NCI-H187 (cell line): ENCODE measurements at places on chromosomes 16 and 17.

- no peak for DNase-seq
Measured at GRCh38 chr16:49810831-49811230, 45.1 kb downstream of the ZNF423 start.

GRCh38 chr17:39011907-39012468 is 44.8 kb upstream of the FBXO47 start:
- DNase-seq = no peak

DNA sequence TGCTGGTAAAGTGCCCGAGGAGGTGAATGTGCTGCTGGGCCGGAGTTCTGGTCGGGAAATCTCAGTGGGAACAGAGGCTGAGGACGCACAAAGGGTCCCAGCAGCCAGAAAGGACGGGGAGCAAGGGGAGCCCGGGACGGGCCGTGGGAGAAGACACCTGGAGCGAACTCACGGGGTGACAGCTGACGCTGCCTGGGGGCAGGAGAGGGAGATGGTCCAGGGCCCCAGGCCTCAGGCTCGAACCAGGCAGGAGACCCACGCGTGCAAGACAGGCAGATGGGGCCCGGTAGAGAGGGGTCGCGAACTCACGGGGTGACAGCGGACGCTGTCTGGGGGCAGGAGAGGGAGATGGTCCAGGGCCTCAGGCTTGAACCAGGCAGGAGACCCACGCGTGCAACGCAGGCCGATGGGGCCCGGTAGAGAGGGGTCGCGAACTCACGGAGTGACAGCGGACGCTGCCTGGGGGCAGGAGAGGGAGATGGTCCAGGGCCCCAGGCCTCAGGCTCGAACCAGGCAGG is 72.9 kb downstream of the METRNL start:
- no peak for DNase-seq

GRCh38 chr17:28530926-28531325 is 21.5 kb downstream of the UNC119 start:
- DNase-seq = no peak

GRCh38 chr16:22614271-22614947 is 103.7 kb downstream of the NPIPB5 start:
- no peak for DNase-seq

DNA sequence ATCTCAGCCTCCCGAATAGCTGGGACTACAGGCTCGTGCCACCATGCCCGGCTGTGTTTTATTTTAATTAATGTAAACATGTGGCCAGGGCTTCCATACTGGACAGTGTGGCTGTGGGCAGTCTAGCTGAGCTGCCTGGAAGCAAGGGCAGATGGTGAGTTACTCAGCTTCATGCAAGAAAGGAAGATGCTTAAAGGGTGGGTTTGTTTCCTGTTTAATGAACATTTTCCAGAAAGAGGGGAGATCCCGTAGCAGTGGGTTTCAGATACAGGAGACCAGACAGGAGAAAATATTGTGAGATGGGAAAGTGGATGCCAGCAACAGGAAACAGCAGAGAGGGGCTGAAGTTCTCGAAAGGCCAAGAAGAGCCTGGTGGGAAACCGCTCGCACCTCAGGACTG is 7.3 kb downstream of the MAPK8IP3 start:
- DNase-seq = no peak

DNA sequence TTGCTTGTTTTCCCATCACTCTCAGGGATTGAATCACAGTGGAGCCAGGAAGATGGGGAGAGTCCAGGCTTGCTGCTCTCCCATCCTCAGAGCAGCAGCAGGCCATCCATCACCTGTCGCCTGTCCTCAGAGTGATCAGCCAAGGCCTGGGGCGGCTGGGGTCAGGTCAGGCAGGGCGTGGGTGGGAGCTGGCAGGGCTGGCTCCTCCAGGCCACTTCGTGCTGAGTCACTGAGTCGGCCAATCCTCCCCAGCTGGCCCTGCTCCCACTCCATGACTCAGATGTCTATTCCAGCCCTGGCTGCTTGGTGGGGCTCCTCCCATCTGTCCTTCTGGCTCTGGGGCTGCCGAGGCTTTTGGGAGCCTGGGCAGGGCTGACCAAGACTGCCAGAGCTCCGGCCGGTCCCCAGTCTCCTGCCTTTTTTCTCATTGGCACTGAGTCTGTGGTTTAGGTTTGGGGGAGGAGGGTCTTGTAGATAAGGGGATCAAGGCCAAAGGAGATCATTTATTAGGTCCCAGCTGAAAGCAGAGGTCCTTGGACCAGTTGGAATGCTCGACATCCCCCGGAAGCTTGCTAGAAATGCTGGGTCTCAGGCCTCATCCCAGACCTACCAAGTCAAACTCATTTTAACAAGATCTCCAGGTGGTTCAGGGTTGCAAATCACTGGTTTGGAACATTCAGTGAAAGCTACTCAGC is 72.7 kb downstream of the ABCC1 start:
- DNase-seq = no peak

DNA sequence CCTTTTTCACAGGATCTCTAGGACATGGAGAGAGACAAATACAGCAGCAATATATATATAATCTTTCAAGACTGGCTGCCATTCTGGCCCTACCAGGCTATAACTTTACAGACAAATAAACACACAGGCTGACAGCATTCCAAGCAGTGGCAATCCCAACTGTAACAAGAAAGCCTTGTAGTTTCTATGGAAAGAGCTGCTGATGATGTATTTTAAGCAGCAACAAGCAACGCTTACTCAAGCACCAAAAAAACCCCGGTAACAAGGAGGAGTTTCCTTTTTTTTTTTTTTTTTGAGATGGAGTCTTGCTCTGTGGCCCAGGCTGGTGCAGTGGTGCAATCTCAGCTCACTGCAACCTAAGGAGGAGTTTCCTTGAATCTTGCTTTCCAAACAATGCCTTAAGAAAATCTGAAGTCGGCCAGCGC is 23.2 kb downstream of the LSM12 start:
- DNase-seq = no peak

DNA sequence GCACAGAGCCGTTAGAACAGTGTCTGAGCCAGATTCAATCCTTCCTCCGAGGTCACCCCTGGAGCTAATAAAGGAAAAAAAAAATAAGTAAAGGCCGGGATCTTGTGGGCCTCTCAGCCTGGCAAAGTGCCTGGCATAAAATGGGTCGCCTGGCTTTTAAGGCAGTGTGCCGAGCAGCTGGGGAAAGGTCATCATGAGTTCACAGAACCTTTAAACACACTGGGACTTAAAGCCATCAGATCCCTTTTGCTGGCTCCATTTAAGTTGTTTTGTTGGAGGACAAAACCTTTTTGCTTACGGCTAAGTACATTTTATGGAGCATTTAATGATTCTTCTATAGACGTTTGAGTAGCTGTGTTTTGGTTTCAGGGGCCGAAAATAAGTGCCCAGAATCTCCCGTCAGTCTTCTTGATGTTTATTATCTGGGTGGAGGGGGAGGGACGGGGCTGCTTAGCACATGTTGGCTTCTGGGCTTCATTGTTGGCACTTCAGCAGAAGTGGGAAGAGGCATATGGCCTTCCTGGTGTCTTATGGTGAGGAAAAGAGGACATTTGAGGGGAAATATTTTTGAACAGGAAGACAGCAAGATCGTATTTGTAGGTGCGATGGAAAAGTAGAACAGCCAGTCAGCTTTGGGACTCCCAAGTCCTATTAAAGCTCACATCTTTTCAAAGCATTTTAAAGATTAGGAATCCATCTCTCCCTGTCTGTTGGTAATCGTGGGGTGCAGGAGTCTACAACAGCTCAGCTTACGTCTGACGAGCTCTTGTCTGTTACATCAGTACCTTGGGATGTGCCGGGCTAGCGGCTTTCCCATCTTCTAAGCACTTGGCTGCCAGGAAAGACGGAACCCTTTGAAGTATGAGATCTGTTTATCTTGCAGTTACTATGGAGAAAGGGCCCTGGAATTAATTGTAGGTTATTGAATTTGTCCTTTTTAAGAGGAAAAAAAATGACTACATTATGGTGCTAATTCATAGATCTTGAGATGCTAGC is 31.1 kb downstream of the RBFOX1 start:
- DNase-seq = peak; percentile 43

DNA sequence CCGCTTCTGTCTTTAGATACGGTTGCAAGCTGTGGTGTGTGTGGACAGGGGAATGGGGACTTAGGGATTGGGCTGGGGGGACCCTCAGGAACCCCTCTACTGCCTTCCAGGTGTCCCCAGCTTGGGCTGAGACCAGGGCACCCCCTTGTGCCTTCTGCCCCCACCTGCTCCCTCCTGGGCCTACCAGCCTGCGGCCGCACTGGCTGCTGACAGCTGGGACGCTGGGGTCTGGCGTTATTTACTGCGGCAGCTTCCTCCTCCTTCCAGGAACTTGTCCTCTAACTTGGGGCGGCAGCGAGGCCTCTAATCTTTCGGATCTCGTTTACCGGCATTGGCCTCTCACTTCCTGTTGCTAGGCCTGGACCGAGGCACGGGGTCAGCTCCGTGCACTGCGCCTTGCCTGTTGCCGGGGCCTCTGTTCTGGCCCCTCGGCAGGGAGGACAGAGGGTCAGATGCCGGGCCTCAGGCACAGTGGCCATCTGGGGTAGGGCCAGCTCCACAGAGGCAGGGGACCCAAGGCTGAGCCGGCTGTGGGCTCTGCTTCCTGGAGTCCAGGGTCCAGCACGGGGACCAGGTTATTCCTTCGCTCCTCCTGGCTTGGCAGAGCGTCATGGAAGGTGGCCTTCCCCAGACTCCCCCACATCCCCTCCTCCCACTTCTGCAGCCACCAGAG is 31.8 kb downstream of the TMEM235 start:
- DNase-seq = no peak

GRCh38 chr17:5582209-5583185 is 1.8 kb downstream of the NLRP1 start:
- no peak for DNase-seq

DNA sequence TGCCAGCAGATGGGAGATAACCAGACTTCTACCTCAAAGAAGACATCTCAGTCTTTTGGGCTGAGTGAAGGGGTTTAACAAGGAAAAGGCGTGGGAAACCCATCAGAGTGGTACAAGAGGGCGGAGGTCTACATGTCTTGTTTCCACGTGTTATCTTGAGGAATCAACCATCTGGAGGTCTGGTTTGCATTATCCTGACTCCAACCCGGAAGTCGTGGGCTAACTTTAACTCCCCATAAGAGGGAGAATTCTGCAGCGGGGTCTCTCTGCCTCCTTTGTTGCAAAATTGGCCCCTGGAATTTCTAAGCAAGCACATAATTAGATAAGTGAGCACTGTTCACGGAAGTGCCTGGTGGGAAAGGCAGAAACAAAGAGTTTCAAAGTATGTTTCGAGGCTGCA is 398.7 kb upstream of the C16orf82 start:
- DNase-seq = no peak

- no peak for DNase-seq
Measured at GRCh38 chr16:560204-560700, at the start of gene PRR35. TSS of gene PRR35 (plus strand) at chr16:560394. CDS start at chr16:563295, 2,901 bp downstream.

GRCh38 chr16:30376461-30376902 is 1.9 kb downstream of the MYL11 start:
- no peak for DNase-seq

DNA sequence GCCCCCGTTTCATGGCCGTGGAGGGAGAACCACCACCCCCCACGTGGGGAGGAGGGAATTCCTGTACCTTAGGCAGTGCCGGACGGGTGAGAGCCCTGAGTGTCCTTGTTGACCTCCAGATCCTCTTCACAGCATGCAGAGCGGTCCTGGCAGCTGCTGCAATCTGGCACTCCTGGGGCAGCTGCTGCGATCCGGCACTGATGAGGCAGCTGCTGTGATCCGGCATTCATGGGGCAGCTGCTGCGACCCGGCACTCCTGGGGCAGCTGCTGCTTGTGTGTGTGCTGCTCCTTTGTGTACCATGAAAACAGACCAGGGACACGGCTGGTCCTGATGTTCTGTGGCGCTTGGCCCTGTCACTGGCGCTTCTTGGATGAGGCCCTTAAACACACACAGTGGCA is 12.8 kb downstream of the ZNF778 start:
- DNase-seq = no peak

DNA sequence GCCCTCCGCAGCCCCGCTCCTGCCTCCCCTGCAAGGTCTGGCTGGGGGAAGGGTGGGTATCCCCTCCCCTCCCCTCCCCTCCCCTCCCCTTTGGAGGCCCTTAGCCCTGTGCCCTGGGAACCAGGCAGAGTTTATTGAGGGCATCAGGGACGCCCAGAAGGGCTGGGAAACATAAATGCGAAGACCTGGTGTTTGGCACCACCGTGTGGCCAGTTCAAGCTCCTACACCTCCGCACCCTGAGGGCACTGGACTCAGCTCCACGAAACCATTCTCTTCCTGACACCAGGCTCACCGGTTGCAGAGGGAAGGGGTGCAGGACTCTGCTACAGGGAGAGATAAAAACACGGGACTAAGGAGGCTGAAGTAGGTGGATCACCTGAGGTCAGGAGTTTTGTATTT is 1.0 kb upstream of the AIPL1 start:
- peak; percentile 17 for DNase-seq

GRCh38 chr16:86011532-86011931 is 112.6 kb downstream of the IRF8 start:
- no peak for DNase-seq

- DNase-seq = no peak
Measured at GRCh38 chr16:49550140-49550539, 176.5 kb downstream of the C16orf78 start.

DNA sequence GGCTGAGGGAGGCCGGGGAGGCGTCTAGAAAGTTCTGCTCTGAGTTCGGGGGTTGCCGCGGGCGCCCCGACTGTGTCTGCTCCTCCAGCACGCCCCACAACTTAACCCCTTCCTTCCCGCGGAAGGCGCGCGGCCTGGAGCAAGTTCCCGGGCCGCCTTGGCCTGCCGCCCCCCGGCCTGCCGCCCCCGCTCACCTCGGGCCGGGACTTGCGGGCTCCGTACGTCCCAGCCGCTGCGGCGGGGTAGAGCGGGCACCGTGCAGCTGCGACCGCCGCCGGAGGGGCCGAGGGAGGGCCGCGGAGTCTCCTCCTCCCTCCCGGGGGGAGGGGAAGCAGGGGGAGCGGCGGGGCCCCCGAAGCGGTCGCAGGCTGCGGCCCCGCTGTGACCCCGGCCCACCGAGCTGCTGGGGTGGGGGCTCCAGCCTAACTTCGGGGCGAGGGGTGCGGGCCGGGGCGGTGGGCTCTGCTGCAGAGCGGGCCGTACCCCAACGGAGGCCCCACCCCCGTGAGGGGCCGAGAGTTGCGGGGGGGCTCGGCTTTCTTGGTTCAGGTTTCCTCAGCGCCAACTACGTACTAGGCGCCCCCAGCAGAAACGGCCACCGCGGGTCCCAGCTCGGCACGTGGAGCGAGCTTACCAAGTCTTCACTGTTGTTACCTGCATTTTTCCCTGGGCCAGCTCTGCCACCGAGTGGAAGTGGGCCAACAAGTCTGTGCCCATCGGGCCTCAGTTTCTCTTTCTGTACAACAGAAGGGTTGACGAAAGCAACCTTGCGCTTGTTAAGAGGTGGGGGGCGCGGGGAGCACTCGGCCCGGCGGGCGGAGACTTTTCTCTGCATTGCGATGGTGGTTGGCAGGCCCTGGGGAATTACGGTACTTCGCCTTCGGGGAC is at the start of gene CCDC102A:
CCDC102A (minus strand) TSS at position 266 of the 888 bp plus-strand sequence. CDS start 7,394 bp downstream, outside the sequence.
- no peak for DNase-seq

GRCh38 chr17:31031841-31032240 is 61.0 kb downstream of the RNF135 start:
- DNase-seq = no peak
